ENCODE measurements at places on chromosomes 4 and X.

DNA sequence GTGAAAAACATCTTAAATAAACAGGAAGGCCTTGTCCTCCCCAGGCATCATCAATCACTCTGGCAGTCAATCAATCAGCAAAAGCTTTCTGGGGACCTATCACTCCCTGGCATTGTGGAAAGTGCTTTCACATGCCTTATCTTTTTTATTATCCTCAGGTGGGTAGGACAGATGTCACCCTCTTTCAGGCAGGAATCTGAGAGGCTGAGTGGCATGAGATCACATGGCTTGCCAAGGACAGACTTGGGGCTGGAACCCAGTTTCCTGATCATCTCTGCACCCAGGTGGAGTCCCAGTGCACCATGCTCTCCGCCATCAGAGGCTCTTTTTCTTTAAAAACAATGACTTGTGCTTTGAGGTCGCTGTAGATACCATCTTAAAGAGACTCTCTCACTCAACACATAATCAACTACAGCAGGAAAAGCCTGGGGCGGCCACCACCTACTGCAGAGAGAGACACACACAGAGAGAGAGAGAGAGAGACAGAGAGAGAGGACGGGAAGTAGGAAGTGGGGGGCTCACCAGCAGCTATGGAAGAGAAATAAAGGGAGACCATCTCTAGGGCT, 282.7 kb downstream of the PTTG2 start:
- DNase-seq = no peak

DNA sequence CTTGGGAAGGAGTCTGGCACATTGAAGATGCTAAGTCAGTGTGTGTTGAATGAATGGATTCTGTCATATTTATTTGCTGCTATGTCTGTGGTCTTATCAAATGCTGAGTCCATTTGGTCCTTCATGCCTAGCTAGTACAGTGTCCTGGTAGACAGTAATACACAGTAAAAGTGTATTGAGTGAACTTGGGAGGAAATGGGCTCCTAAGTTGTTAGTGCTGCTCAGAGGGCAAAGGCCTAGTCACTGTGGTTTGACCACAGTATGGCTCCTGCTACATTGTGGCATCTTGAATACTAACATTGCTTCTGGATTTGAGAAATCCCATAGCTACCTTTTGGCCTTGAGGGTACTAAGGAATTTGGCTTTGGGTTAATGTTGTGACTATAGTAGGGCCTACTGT, 33.9 kb downstream of the MTM1 start:
- no peak for DNase-seq

DNA sequence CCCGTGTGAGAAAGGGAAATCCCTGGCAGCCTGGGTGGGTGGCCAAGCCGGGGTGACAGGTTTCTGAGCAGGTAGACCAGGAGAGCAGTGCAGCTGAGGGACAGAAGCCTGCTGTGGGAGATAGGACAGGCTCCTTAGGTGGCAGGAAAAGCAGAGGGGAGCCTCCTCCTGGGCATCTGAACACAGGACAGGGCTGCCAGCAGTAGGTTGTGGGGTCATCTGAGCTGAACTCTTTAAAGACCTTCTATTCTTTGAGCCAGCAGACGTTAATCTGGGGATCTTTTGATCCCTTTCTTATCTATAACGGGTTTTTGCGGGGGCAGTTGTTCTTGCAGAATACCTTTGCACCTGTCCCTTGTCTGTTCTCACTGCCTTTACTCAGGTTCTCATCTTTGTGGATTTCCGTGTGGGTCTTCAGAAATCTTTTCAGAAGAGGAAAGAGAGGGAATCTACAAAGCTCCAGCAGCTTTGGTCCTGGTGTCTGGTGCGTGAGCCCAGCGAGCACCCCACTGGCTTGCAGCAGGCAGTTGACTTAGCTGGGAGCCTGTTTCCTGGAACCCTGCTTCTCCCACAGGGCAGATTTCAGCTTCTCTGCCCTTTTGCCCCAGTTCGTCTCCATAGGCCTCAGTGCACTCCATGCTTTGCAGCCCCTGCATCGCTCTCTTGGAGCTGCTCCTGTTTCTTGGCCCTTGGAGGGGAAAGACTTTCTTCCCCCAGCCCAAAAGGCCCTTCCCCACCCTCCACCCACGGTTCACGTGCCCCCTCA, 35.8 kb upstream of the TADA2B start:
- no peak for DNase-seq

- no peak for DNase-seq
These were observed 16.7 kb downstream of the CLRN2 start for GRCh38 chr4:17531538-17532285.

DNA sequence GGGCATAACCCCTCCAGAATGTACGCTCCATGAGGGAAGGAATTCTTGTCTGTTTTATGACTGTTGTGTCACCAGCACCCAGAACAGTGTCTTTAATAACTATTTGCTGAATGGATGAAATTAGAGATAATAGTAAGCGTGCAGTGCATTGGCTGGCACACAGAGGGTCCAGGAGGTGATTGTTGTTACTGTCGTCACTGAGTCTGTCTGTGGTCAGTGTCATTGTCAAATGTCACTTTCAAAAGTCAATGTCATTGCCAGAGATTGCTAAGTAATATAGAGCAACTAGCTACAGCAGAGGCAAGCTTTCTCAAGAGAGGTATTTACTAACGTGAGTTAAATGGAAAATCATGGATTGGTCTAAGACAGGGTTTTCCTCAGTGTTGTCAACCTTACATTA, 70.7 kb downstream of the ARHGEF38 start:
- no peak for DNase-seq

DNA sequence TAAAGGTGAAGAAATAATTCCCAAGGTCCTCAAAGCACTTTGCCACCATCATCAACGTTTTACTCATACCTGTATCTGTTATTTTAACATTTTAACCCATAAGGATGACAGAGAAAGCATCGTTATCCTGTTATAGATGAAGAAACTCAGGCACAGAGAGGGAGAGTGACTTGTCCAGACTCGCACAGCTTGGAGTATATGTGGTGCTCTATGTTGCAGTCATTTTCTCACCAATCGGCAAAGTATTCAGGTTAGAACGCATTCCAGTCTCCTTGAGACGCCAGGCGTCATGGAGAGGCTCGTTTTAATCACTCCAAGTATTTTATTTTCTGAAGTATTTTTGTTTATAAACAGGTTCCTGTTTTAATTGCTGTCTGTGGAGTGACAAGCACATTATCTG, 73.5 kb downstream of the IRF2 start:
- no peak for DNase-seq

- no peak for DNase-seq
These were observed at the start of gene SRPX2 for GRCh38 chrX:100643956-100644860. Gene SRPX2 (plus strand): TSS chrX:100644199. CDS start chrX:100646323, 2,124 bp downstream.

- no peak for DNase-seq
These were observed 46.8 kb downstream of the UGT2A3 start for GRCh38 chr4:68904786-68905185.

GRCh38 chr4:101153653-101154052, 193.7 kb downstream of the PPP3CA start:
- no peak for DNase-seq
